ENCODE measurements at places on chromosomes 3 and 15.

DNA sequence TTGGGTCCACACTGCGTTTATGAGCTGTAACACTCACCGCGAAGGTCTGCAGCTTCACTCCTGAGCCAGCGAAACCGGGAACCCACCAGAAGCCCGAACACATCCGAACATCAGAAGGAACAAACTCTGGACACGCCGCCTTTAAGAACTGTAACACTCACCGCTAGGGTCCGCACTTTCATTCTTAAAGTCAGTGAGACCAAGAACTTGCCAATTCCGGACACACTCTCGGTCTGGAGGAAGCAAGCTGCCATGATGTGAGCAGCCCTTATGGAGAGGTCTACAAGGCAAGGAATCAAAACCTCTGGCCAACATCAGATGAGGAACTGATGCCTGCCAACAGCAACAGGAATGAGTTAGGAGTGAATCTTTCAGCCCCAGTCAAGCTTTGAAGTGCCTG lies 62.9 kb downstream of the SLC28A2 start:
- no peak for DNase-seq

GRCh38 chr3:171462224-171462623 lies 2.0 kb upstream of the TNIK start:
- DNase-seq, result no peak

DNA sequence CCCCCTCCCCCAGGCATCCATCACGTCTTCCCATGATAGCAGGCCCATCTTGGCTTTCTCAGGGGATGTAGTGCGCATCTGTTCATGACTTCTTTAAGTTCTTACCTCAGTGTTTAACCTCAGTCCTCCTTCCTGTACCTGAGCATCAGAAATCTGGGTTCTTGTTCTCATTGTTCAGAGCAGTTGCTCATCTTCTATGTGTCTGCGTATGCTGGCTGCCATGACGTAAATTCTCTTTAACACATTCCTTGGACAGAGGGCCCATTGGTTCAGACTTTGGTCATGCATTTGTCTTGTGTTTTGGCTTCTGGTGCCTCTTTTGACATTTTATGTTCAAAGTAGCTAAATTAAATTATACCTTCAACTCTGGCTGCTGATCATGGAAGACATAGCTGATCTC lies 227.3 kb downstream of the CACNA2D3 start:
- DNase-seq, result no peak

GRCh38 chr3:115784739-115785536 lies 161.6 kb downstream of the GAP43 start:
- no peak for DNase-seq

GRCh38 chr3:121913305-121913990 lies 19.2 kb downstream of the SLC15A2 start:
- DNase-seq, result no peak

- DNase-seq, result no peak
Measured at GRCh38 chr3:129829640-129830039, 63.9 kb downstream of the TMCC1 start.

- DNase-seq, result no peak
Measured at GRCh38 chr15:78739996-78740903, 71.0 kb downstream of the ADAMTS7 start.

GRCh38 chr15:36903922-36904556 lies 196.3 kb downstream of the MEIS2 start:
- no peak for DNase-seq

DNA sequence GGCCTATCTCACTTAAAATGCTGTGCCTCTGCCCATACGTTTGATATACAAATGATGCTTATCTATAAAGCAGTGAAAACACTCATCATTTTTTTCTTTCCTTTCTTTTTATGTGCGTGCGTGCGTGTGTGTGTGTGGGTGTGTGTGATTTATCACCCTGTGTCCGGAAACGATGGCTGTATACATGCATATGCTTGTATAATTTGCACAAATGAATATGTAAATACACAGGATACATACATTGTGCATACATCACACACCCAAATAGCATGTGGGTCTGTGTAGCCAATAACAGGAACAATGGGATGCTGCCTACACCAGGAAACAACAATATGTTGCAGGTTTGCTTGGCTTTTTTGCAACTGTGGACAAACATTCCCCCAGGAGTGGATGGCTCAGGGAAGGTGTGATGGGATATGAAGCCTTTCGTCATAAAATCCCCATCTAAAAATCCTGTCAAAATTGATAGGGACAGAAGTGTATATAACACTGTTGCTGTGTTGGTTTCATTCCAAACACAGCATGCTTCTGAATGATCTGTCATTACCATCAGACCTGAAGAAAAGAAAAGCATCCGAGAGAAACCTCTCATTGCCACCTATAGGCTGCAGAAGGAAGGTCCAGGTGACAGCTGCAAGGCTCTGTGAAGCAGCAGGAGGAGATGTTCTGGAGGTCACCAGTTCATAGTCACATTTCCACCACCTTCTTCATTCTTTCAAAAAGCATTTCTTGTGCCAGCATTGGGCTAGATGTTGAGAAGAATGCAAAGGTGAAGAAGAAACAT lies 503.9 kb upstream of the NR2F2 start:
- no peak for DNase-seq

DNA sequence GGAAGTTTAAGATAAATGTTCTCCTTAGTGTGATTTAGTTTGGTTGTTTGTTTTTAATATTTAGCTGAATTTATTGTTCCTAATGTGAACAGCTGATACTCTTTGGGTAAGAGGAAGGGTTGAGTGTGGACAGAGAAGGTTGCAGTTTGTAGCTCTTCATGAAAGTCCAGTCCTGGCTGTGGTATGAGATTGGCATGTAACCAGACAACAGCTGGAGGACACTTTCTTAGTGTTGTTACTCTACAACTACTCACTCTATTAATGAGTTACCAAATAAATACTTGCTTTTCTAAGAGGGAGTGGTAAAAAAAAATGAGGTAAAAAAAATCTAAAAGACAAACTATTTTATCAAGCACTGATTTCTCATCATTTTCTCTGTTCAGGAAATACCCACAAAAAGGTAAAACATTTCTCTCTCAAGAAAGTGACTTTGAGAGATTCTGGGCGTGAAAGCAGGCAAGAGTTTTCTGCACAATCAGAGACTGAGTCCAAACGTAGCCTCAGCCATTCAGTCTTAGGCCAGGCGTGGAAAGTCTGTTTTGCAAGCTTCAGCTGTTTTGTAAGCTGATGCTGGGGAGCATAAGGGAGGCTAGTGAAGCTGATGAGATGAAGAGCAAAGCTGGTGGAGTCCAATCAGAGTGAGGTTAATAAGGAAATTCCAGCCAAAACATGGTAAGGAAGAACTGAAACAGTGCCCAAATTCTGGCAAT lies 138.5 kb upstream of the ARPP21 start:
- DNase-seq, result no peak

- DNase-seq, result no peak
Measured at GRCh38 chr15:79560384-79560783, 128.2 kb downstream of the MINAR1 start.

- peak; percentile 52 for DNase-seq
Measured at GRCh38 chr3:189961522-189962161, 159.1 kb downstream of the P3H2 start.

DNA sequence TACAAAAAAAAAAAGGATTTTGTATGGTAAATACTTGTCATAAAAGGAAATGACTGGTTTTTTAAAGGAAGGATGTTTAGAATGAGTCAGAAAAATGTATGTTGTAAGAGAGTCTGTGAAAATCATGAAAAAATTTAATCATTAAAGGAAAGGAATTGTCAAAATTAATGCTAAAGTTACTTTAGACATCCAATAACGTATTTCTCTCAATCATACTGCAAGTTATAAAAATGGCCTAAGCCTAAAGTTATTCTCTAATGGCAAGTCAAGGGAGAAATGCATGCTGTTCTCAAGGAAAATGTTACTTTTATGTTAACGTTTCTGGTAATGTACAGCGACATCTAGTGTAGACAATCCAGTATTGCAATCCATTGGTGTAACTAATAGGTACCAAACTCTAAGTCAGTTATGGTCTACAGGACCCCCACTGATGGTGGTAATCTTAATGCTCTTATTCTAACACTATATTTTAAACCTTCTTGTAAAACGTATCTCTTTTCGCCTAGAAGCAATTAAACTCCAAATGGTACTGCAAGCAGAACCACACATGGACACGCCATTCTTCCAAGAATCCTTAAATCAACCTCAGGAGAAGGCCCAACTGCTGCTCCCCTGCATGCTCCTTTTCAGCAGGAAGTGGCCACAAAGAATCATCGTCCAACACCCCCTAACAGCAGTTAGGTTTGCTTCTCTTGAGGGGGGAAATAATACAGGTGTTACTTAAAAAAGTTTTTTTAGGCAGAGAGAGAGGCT lies 35.2 kb downstream of the NCEH1 start:
- DNase-seq, result no peak

GRCh38 chr3:132174500-132174899 lies 139.7 kb upstream of the CPNE4 start:
- no peak for DNase-seq

GRCh38 chr3:191300422-191300821 lies 28.8 kb upstream of the CCDC50 start:
- no peak for DNase-seq

Measured in GM18507 (cell line).